ENCODE measurements at places on chromosomes 3 and 15.

GRCh38 chr3:12952343-12953200 lies 111.2 kb upstream of the RPL32 start:
- no peak for DNase-seq

DNA sequence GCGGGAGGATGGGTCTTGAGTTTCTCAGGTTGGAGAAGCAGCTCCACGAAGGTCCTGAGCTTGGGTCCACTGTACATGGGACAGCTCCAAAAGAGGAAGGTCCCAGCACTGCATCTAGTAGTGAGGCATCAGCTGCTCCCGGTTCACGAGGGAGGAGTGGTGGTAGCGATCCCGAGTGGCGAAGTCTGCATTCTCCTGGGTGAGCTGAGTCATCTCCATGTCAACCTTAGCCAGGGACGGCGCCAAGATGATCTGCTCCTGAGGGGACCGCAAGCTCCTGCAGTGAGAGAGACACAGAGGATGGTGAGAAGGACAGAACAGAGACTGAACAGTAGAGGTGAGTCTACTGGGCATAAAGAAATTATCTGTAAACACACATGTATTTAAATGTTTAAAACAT lies 28.0 kb upstream of the HEG1 start:
- DNase-seq = no peak

DNA sequence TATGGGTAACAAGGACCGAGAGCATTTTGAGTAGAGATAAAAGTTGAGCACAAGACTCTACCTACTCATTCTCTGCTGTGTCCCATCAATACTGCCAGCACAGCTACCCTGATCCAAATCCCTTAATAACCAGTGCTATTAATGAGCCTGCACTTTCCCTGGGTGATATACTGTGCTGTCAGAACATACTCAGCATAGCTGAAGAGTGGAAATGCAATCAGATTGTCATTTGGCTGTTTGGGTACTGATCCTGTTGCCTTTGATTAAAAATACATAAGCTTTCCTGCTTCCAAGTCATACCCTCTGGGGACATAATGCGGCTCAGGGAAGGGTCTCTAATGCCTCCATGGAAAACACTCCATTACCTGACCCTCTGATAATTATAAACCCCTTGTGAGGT lies 917.5 kb downstream of the SQOR start:
- no peak for DNase-seq

DNA sequence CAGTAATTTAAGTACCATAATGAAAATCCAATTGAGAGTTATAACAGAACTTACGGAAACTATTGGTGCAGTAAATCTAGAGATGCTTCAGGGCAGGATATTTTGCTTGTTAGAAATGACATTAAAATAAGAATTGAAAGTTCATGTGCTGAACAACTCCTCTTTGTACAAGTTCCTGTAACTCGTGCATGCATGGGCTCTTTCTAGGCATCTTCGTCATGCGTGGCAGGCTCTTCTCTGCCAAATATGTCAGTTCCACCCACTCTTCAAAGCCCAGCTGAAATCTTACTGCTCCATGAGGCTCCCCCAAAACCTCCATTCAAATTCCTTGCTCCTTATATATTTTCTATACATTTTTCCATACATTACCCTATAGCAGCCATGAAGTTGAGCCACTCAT lies 48.7 kb downstream of the FBN1 start:
- DNase-seq = no peak

- peak; percentile 49 for DNase-seq
These were observed 60.3 kb upstream of the PPP2R3A start for GRCh38 chr3:135905058-135905724.

- DNase-seq = no peak
These were observed 171.4 kb downstream of the CNTN3 start for GRCh38 chr3:74443102-74443501.

- DNase-seq = peak; percentile 81
These were observed 46.3 kb upstream of the FLNB start for GRCh38 chr3:57961828-57962447.

DNA sequence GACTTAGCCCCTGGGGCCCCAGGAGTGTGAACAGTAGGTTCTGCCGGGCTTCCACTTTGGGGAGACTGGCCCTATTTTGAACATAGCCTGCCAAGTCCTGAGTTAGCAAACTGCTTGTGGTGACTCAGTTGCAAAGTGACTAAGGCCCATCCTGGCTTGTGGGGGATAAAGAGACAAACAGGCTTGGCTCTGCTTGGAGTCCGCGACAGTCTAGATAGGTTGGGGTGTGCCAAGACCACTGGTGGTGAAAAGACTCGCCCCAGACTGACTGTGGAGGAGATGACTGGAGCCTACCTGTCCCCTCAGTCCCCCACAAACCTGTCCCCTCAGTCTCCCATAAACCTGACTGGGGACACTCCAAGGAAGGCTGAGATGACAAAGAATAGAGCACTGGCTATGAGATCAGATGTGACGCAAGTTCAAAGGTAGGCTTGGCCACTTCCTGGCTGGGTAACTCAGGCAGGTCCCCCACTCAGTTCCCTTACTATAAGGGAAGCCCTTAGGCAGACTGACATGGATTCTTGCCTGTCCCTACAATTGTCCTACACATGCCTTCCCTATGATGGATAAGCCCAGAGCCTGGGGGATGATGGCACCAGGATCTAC lies 4.3 kb downstream of the DNASE1L3 start:
- peak; percentile 88 for DNase-seq

DNA sequence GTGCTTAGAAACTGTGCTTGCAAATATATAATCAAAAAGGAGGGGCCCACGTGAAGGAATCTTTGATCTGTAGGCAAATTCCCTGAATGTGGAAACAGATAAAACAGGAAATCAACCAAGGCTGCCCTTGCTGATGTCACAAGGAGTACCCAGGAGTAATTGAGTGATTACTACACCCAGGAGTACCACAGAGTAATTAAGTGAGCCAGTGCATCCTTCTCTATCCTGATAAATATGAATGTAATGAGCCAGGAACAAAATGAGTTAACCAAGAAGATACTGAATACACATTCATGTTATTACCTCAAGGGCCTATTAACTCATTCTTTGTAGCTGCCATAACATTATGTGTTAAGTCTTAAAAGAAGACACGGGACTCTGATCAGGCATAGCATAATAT lies 87.3 kb upstream of the POU1F1 start:
- no peak for DNase-seq

DNA sequence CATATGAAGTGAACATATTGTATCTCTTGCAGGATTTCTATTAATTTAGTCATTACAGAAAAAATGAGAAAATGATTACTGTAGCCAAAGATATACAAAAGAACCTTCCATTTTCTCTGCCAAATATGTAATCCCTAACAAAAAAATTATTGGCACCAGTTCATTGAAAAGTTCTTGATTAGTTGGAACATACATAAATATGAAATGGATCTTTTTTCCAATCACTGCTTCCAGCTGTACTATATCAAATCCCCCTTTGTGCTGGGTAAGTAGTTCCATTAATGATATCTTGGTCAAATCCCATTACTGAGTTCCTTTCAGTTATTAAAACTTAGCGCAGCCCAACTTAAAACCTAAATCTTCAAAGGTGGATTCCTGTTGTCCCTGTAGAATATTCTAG lies 263.8 kb downstream of the SLC9A9 start:
- no peak for DNase-seq

GRCh38 chr3:183870563-183870962 lies 14.1 kb downstream of the PARL start:
- no peak for DNase-seq

DNA sequence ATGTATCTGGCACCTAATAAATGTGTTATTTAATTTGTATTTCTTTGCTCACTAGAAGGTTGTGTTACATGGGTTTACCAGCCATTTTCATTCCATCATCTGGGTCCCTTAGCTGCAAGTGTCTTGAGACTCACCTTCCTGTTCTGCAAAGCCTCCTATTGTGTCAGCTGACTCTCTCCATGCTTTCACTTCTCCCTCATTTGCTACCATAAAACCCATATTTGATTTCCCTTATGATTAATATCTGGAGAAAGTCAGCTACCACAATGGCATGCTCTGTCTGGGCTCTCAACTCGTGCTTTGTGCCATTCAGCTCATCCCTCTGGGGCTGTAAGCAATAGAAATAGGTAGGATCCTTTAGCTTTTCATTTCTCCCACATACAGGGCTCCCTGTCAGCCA lies 79.5 kb upstream of the EIF1B start:
- no peak for DNase-seq

DNA sequence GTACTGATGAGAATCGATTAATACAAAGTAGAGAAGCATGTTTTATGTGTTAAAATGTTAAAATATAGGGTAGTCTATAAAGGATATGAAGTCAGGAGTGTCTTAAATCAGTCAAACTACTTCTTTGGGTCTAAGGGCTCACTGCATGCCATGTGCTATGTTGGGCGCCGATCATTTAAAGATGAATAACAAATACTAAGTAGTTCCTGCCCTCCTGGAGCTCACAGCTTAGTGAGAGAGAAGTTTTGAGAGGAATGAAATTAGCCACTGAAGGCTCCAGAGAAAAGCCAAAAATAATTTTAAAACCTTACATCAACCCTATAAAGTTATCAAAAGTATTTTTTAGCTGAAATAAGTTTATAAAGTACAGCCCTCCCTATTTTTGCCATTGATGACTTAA lies 44.5 kb downstream of the BLM start:
- DNase-seq = no peak

- DNase-seq = no peak
These were observed 62.0 kb downstream of the C3orf70 start for GRCh38 chr3:185090811-185091210.

GRCh38 chr15:42723068-42723467 lies 13.9 kb downstream of the CDAN1 start:
- DNase-seq = peak; percentile 21

- no peak for DNase-seq
These were observed 3.7 kb upstream of the ABHD10 start for GRCh38 chr3:111975131-111975530.

- no peak for DNase-seq
These were observed 97.2 kb downstream of the DGKG start for GRCh38 chr3:186264608-186265400.

DNA sequence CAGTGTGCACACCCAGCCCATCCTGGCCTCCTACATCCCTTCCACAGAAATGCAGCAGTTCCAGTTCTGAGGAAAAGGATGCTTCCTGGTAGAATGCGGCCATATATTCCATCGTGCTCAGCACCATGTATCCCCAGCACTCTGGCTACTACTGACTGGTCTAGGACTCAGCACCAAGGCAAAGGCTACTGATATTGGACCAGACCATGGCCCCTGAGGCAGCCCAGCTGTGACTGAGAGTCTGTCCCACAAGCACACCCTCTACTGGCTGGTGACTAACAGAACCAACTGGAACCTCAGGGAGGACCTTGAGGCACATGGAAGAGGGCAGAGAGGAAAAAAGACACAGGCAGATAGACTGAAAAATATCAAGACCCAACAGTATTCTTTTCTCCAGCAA lies 30.0 kb downstream of the TARS3 start:
- peak; percentile 9 for DNase-seq

- peak; percentile 63 for DNase-seq
These were observed 976 bp downstream of the DIS3L start for GRCh38 chr15:66294157-66294931.

GRCh38 chr3:157063926-157064325 lies 96.0 kb downstream of the CCNL1 start:
- DNase-seq = no peak

DNA sequence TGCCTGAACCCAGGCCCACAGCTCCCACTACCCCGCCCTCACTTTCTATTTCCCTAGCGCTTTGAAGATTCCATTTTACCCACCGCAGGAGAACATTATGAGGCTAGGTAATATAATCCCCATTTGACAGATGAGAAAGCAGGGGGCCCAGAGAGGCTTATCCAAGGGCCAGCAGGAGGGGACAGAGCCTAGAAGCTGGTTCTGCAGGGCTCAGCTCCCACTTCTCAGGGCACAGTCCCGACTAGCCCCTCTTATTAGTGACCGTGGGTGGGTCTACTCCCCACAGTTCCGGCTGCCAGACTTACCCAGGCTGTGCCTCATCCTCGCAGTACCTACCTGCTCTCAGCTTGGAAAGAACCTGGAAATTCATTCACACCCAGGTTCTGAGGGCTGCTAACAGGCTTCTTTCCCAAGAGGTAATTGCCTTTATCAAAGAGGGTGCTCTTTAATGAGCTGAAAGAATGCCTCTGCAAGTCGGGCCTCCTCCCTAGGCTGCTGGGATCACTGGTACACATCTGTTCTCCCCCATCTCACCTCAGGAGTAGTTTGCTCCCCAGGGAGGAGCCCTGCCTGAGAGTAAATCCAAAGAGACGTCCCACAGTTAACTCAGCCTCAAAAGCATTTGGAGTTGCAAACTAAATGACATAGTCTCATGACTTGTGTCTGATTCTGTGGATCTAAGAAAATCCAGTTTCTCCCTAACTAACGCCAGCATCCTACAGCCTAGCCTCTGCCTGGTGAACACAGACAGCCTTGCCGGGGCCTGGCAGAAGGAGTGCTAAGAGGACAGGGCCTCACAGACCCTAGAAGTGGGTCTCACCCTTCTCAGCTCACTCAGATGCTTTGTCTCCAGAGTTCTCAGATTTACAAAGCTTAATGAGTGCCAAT lies 125.0 kb downstream of the CHSY1 start:
- peak; percentile 14 for DNase-seq

- DNase-seq = no peak
These were observed 29.6 kb downstream of the FSIP1 start for GRCh38 chr15:39752991-39753390.

- no peak for DNase-seq
These were observed 29.0 kb downstream of the ETV5 start for GRCh38 chr3:186079925-186080324.

- peak; percentile 98 for DNase-seq
These were observed 3.5 kb upstream of the SHISA5 start for GRCh38 chr3:48507256-48508061.

DNA sequence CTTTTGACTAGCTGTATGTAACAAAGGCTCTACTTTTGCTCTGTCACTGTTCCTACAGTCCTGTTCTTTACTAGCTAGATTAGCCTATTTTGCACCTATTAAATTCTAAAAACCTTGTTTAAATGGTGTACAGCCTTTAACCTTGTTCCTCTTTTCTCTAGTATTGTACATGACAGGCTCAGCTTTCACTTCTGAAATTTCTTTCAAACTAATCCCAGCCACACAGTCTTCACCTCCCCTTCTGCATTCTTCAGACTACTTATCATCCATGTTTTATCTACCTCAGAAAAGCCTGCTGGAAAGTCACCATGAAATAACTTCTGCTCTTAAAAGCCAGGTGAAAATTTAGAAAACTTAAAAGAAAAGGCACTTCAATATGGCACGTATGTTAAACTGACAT lies 122.4 kb downstream of the NECTIN3 start:
- DNase-seq = no peak

GRCh38 chr3:56940976-56941375 lies 119.5 kb upstream of the SPATA12 start:
- DNase-seq = no peak

DNA sequence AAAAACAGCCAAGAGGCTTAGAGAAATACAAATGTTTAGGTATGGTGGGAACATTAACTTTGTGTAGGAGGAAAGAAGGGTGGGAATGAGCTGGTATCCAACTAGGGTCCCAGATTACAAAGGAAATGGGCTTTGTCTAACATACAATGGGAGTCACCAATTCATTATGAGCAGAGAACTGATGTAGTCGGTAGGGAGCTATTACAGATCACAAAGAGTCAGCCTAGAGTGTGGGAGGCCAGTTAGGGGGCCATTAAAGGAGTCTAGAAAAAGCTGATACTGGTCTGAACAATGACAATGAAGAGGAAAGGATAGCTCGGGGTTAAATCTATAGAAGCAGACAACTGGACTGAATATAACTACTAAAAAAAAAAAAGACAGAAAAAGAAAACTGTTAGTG lies 15.5 kb downstream of the ANO10 start:
- DNase-seq = no peak

Data from PC-3 (cell line).